AG04449 (cell line): ENCODE measurements at places on chromosomes 1 and 21.
A peak's percentile ranks its signal among the peaks of the same experiment; 100 is the strongest.

- DNase-seq, result no peak
Measured at GRCh38 chr1:90336552-90337324, 341.8 kb downstream of the ZNF326 start.

DNA sequence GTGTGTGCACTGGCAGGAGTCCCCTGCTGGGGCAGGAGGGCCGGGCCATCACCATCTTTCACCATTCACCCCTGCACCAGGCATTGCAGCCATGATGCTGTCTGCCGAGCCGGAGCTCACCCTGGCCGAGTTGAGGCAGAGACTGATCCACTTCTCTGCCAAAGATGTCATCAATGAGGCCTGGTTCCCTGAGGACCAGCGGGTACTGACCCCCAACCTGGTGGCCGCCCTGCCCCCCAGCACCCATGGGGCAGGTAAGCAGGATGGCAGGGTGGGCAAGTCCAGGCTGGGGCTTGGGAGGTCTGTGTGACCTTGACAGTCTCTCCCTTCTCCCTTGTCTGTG lies 18.6 kb downstream of the PCSK9 start:
- no peak for DNase-seq

DNA sequence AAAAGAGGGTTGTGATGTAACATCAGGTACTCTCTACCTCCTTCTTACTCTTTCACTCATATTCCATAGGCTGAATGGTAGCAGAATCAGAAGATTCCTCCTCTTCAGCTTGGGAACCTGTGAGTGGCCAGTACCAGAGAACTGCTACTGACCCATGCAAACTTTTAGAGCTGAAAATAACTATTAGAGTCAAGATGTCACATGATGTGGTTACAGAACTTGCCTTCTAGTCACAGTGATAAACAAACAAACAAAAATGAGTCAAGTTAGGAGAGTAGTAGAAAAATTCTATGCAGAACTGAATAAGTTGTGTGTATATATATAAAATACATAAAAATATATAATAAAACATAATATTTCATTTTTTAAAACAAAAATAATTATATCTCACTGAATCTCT lies 47.6 kb upstream of the RGS1 start:
- no peak for DNase-seq

DNA sequence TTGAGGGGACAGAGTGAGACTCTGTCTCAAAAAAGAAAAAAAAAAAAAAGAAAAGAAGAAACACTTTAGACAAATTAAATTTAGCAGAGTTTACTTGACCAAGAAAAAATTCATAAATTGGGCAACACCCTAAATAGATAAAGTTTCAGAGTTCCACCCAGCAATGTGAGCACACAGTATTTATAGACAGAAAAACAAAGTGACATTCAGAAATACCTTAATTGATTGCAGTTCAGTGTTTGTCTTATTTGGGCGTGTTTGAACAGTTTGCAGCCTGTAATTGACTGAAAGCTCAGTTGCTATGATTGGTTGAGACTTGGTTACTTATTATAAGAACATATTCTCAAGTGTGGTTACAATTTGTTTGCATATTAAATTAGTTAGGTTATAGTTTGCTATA lies 603.5 kb upstream of the NEGR1 start:
- DNase-seq, result no peak

GRCh38 chr1:204073837-204074273 lies 940 bp downstream of the SOX13 start:
- DNase-seq, result no peak

DNA sequence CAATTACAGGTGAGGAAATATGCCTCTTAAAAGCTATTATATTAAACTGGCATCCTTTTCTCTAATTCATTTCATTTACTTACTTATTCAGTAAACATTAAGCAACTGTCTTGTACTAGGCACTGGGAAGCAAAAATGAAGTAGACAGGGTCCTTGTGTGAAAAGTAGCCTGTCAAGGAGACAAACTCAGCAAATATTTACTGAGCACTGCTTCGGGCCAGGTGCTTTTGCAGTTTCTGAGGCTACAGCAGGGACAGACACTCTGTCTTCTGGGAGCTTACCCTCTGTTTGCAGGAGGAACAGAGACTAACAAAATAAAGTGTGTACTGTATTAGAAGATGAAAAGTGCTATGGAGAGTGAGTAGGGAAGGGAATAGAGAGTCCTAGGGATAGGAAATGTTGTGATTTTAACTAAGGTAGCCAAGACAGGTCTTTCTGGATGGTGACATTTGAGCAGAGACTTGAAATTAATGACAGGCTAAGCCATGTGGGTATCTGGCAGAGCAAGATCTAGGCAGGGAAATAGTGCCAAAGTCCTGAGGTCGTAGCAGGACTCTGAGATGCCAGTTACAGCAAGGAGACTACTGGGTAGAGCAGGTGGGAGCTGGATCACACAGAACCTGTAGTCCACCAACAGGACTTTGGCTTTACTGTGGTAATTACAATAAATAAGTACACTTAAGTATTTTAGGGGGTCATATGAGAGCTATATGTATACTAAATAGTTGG lies 133.0 kb downstream of the ITSN1 start:
- no peak for DNase-seq

- no peak for DNase-seq
Measured at GRCh38 chr21:36841866-36842265, 124.6 kb downstream of the HLCS start.

- peak; percentile 34 for DNase-seq
Measured at GRCh38 chr1:23394181-23394580, 24.5 kb upstream of the ZNF436 start.

- DNase-seq, result no peak
Measured at GRCh38 chr1:157932069-157932468, 61.4 kb upstream of the KIRREL1 start.

GRCh38 chr1:93349231-93350135 lies 3.8 kb downstream of the DR1 start:
- no peak for DNase-seq

DNA sequence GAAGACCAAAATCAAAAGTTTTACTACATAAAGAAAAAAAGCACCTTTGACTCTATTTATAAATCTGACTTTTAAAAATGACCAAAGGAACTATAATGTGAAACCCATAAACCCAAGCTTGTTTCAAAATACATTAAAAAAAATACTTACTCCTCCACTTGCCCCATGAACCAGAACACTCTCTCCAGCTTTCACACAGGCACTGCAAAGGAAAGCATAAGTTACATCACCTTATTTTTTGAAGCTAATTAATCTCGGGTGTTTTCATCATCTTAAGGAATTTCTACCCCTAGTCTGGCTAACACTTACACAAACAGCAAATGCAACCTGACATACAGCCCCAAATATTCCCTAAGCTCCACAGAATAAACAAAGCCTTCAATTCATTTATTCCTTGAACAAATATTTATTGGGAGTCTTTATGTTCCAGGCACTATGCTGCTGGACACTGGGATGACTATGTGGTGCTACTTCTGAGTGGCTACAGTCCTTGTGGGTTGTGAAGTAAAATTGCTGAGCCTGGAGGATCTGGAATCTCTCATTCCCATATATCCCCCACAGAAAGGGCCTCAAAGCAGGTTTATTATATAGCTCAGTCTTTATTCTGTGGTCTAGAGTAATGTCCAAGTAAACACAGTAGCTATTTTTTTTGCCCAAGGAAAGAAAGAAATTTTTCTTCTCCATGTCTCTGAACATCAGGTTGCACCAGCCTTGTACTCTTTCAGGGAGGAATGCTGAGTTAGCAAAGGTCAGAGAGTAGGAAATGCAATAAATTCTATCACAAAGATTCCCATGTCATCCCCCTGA lies 18.2 kb downstream of the CRYZ start:
- DNase-seq, result no peak

DNA sequence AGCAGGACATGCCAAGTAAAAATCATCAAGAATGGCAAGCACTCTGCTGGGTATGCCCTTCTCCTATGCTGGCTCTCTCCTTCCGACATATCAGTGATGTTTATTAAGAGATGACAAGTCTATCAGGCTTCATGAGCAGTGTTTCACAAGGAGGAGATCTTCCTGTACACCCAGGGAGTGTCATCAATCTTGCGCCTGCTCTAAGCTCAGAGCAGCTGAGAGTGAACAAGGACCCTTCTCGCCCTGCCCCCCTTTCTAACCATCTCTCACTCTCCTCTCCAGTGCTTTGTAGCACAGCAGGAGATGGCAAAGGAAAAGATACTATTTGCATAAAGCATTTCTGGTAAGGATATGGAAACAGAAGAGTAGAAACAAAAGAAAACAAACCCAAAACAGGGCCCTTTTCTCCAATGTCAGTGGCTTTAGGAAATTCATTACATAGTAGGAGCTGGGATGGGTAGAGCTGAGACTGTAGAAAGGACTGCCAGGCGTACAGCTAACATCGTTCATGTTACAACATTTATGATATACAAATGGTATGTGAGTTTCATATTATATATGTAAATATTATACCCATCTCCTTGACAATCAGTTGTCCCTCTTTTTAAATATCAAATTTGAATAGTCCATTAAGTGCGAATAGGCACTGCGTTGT lies 201.7 kb downstream of the NUF2 start:
- DNase-seq, result no peak

GRCh38 chr21:28993293-28993629 lies 584 bp upstream of the LTN1 start:
- no peak for DNase-seq

DNA sequence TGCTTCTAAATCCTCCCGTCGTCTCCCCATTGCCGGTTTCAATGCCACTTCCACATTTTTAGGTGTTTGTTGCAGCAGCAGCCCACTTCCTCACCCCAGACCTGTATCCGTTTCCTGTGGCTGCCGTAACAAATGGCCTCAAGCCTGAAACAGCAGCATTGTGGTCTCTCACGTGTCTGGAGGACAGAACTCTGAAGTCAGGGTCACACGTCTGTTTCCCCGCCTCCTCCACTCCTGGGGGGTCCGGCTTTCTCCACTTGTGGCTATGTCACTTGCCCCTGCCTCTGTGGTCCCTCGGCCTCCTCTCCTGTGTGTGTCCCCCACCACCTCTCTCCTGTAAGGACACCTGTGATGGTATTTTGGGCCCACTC lies 21.8 kb downstream of the TRPM2 start:
- no peak for DNase-seq

DNA sequence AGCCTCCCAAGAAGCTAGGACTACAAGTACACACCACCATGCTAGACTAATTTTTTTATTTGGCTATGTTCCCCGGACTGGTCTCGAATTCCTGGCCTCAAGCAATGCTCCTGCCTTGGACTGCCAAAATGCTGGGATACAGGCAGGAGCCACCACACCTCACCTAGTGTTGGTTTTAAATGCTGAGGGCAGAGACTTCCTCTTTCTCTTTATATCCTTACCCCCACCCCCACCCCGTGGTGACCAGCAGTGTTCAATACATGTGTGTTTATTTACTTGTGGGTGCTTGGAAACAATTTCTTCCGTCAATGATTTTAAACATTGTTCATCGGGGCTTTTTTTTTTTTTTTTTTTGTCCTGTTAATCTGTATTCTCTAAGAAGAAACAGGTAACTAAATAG lies 158.9 kb downstream of the ZBTB18 start:
- no peak for DNase-seq

DNA sequence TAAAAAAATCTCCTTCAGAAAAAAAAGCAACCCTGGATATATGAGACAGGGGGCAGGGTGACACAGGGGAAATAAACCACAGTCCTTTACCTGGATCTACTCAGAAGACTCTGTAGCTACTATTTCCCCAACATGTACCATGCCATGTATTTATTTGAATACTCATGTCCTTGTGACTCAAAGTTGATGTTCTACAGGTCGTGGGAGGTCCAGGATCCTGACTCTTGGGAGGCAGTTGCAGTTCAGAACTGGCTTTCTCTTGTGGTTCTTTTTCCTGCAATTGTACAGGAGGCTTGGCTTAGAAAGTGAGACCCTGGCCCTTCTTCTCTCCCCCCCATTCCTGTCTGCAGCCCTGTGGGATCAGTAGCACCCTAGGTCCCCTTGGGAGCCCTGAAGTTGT lies 5.8 kb upstream of the IL24 start:
- no peak for DNase-seq

DNA sequence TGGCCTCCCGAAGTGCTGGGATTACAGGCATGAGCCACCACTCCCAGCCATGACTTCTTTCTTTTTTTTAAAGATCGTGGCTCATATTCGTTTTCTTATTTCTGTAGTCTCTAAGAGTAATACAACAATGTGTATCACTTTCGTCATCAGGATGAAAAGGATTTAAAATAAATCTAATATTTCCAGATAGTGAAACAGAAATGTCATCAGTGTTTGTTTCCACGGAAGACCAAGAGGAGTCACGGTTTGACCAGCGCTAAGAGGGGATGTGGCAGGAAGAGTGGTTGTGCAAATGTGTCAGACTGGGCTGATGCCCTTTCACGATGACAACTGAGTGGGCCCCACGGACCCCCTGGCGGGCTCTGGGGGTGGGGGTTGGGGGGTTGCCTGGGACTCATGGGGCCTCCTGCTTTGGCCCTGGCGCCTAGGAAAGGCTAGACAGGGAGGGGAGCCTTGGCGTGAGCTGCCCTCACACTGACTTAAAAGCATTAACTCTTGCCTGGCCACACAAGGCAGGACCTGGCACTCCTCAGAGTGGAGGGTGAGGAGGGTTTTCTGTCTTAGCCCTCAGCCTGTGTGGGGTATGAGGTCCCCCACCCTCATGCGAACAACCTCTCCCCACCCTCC lies 8.4 kb downstream of the SOX13 start:
- DNase-seq, result no peak

GRCh38 chr1:1847061-1847850 lies 43.6 kb downstream of the GNB1 start:
- DNase-seq, result no peak

DNA sequence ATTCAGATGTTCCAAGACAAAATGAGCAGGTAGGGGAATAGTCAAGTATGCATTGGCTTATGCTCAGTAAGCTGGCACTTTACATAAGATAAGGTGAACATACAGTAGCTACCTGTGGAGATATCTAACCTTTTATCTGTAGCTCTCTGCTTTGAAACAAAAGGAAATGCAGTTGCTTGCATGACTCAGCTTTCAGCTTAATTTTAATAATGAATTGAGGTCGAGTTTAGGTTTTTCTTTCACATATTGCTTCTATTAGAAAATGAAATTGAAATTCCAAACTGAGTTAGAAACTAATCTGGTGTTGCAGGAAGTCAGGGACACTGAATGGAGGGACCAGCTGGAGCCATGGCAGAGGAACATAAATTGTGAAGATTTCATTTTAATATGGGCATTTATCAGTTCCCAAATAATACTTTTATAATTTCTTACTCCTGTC lies 8.3 kb downstream of the FRRS1 start:
- no peak for DNase-seq

- no peak for DNase-seq
Measured at GRCh38 chr1:145720878-145721671, 1.8 kb downstream of the CD160 start.

- DNase-seq, result no peak
Measured at GRCh38 chr1:41890825-41891198, 27.9 kb downstream of the HIVEP3 start.

DNA sequence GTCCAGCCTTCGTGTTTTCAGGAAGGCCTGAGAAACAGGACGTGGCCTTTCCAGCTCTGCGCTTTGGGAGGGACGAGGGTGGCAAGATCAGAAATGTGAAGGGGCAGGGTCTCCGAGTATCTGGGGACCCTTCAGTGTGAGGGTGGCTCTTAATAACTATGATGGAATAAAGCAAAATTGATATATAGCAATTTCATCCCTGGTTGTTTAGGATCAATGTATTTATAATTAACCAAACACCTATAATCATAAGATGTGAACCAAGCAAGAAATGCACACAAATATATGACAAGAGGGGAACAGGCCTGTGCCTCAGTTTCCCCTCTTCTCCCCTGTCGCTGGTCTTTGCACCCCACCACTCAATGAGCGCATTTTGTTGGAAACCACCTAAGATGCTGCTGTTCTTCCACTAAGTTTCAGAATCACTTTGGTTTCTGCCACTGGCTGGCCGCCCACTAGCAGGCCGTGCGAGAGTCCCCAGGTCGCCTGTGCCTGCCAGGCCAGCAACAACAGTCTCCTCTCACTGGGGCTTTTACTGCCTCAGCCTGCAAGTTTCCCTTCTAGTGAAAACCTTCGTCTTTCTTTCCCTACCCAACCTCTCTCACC lies 36.6 kb downstream of the UBASH3A start:
- no peak for DNase-seq
